ENCODE measurements at places on chromosomes 16 and 17.

- no peak for DNase-seq
These were observed 197.6 kb downstream of the CDH13 start for GRCh38 chr16:82824408-82824807.

GRCh38 chr17:10295728-10296343 lies 77.0 kb downstream of the MYH13 start:
- DNase-seq = peak; percentile 52

- no peak for DNase-seq
These were observed 14.4 kb downstream of the CANT1 start for GRCh38 chr17:78995022-78995760.

DNA sequence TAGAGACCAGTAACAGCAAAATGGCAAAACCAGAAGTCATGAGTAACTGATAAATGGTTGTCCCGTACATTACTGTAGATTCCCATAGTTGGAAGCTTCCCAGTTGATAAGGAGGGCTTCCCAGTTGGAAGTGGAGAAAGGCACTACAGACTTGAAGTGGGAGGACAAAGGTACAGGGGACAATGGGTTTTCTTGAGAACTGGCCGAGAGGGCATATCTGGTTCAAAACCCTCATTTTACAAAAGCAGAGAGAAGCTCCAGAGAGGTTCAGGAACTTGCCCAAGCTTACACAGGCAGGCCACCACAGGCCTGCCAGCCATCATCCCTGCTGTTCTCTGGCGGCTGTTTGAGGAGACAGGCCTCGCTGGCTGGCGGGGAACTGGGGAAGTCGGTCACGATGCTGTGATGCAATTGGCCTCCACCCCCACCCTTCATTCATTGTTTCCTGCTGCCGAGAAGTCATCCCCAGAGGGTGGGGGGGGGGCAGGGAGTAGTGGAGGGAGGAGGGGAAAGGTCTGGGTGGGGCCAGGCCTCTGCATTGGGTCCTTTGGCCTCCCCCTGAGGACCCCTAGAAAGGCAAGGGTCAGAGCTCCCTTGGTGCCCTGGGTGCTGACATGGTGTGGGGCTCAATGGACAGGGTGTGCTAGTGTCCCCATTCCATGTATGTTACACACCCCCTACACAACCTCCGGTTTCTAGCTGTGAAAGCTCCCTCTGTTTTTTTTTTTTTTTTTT lies 3.0 kb downstream of the UBALD2 start:
- DNase-seq = peak; percentile 91

DNA sequence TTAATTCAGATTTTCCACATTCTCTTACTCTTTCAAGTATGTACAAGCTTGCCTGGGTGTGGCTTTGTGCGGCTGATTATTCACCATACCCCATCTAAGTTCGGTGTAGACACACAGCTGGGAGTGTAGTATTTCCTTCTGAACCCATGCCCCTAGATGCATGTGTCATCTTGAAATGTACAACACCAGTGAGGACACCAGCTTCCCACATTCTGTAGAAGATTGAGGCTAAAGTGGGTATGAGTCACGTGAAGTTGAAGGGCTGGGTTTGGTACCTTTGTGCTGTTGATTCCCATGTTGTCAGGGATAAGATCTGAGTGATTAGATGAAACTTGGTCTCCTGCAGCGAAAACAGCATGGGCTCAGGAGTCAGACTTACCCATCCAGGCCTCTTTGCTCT lies 14.6 kb upstream of the DHX8 start:
- DNase-seq = peak; percentile 95

GRCh38 chr17:8018436-8018835 lies 16.0 kb downstream of the GUCY2D start:
- DNase-seq = no peak

DNA sequence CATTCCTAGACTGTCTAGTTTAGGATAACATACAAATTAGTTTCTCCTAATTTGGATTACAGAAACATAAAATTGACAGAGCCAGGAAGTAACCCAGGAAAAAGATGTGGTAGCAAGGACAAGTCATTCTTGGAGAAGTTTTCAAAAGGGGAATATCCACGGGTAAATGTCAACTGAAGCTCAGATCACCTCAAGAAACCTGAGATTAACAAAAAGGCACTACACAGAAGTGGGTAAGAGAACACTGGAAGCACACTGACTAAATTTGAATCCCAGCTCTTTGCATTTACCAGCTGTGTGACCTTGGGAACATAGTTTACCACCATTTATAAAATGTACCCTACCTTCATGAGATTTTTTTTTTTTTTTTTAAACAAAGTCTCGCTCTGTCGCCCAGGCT lies 39.4 kb downstream of the TRAF4 start:
- DNase-seq = no peak

- DNase-seq = peak; percentile 10
These were observed 99.9 kb downstream of the EFCAB13 start for GRCh38 chr17:47423406-47424295.

- no peak for DNase-seq
These were observed 5.0 kb upstream of the CAPN15 start for GRCh38 chr16:522320-523096.

DNA sequence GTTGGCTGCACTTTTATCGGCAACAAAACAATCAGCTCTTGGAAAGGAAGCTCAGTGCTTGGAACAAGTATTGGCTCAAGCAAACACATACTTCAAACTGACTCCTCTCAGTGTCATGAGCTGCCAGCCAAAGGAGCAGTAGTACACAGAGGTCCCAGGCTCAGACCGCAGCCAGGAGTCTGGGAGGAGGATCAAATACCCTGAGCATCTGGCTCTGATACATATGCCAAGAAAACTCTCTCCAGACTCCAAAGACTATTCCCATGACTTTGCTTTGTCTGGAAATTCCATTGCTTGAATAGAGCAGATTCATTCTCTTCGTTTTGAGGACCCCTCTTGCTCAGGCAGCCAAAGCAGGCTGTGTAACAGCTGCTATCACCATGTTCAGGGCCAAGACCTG lies 501.6 kb upstream of the PSMD7 start:
- DNase-seq = no peak

- no peak for DNase-seq
These were observed 350.6 kb upstream of the CCL2 start for GRCh38 chr17:33904476-33904875.

- no peak for DNase-seq
These were observed 149.0 kb upstream of the FAM20A start for GRCh38 chr17:68750208-68750562.

- peak; percentile 8 for DNase-seq
These were observed 534.1 kb downstream of the GRIN2A start for GRCh38 chr16:9647981-9648701.

- peak; percentile 80 for DNase-seq
These were observed 57.9 kb downstream of the BRIP1 start for GRCh38 chr17:61805399-61805798.

- no peak for DNase-seq
These were observed 1.2 kb downstream of the PCGF2 start for GRCh38 chr17:38746849-38747462.

Measured in iris pigment epithelial cell (primary cell).